ENCODE measurements at places on chromosomes 16 and 17. TPM values are rescaled to one million over a fixed set of nuclear protein-coding genes. Genes with fewer than 3 reads are reported as not detected.

The COASY gene
- 33.2 TPM for total RNA-seq

The HOXB8 gene
- not detected for total RNA-seq

The NETO2 gene
- 2.5 TPM for total RNA-seq

The ZPBP2 gene
- total RNA-seq = not detected

DNA sequence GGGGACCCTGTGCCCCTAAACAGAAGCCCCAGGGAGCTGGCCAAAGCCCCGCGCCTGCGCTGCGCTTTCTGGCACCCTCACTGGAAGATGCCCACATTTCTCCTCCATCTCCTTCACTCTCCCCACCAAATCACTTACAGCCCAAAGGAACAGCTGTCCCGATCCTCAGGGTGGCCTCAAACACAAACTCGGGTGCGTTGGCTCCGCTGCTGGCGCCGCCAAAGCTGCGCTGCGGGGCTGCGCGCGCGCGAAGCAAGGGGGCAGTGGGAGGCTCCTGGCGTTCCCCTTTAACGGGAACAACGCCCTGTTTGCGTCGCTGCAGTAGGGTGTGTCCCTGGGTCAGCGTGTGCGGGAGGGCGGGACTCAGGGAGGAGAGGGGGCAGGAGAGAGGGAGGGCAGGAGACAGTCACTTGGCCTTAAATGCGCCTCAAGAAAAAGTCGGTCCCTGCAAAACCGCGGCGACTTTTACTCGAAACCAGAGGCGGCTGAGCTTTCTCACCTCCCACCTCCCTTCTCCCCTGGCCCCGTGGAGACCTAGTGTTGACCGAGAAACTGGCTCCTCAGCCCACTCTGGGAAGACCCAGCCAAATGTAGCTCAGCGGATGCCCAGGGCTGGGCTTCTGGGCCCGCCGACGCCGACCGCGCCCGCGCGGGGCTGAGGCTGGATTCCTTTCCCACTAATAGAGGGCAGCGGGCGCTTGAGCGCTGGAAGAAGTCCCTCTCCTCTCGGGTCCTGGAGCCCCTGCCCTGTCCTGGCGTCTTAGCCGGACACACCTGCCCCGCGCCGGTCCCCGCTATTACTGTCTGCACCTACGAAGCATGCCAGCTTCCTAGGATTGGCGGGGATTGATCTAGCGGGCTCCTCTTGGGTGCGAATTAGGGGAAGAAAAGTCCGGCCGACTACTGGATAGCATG is 2.6 kb downstream of the PMP22 start:
- H3K27me3 ChIP-seq = no peaks in the 10 kb centered on the region
- DNase-seq = peak; percentile 90
- H3K4me1 ChIP-seq = peaks cover 35% of the 10 kb centered on the region
- H3K4me3 ChIP-seq = peak overlapping the region; percentile 92

- no peaks in the 10 kb centered on the region for H3K27me3 ChIP-seq
- H3K4me1 ChIP-seq = no peaks in the 10 kb centered on the region
- H3K36me3 ChIP-seq = no peaks in the 10 kb centered on the region
- DNase-seq = no peak
- no peak overlapping the region for H3K27ac ChIP-seq
- no peak overlapping the region for H3K4me3 ChIP-seq
Measured at GRCh38 chr16:72711823-72712222, 336.1 kb downstream of the ZFHX3 start.

- H3K4me1 ChIP-seq = peaks cover 50% of the 10 kb centered on the region
- DNase-seq = peak; percentile 89
- no peaks in the 10 kb centered on the region for H3K27me3 ChIP-seq
- peaks cover 8% of the 10 kb centered on the region for H3K36me3 ChIP-seq
- H3K27ac ChIP-seq = peak overlapping the region; percentile 79
- H3K4me3 ChIP-seq = peak overlapping the region; percentile 35
Measured at GRCh38 chr16:84832488-84833143, 12.8 kb downstream of the CRISPLD2 start.

- H3K27ac ChIP-seq = no peak overlapping the region
- H3K36me3 ChIP-seq = no peaks in the 10 kb centered on the region
- no peak overlapping the region for H3K4me3 ChIP-seq
- H3K4me1 ChIP-seq = no peaks in the 10 kb centered on the region
- peaks cover 3% of the 10 kb centered on the region for H3K27me3 ChIP-seq
Measured at GRCh38 chr16:23174622-23175021, 7.9 kb upstream of the SCNN1G start.

- no peaks in the 10 kb centered on the region for H3K27me3 ChIP-seq
- no peak for DNase-seq
Measured at GRCh38 chr16:29943846-29944799, 17.8 kb upstream of the TMEM219 start.

DNA sequence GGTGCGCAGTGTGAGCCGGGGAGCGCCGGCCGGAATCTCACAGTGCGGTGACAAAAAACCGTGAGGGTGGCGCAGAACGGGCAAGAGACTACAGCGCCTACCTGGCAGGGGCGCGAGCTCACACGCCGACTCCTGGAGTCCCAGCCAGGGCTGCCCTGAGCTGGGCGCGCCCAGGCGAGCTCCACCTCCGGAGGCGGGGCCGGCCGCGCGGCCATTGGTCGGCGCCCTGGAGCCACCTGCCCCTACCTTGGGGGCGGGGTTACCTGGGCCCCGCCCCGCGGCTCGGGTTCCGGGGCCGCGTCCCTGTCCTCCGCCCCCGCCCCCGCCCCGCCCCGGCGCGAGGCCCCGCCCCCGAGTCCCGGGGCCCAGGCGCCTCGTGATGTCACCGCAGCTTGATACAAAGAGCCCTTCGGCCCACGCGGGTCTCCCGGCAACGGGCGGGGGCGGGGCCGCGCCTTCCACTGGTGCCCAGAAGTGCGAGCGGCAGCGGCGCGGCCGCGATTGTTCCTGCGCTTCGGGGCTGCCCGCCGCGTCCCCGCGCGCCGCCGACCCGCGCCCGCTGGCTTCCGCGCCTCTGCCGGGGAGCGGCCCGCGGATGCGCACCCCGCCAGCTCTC is 96.3 kb downstream of the RAB11FIP4 start:
- peaks cover 9% of the 10 kb centered on the region for H3K27me3 ChIP-seq
- H3K27ac ChIP-seq = peak overlapping the region; percentile 8
- peaks cover 20% of the 10 kb centered on the region for H3K4me1 ChIP-seq
- peak overlapping the region; percentile 63 for H3K4me3 ChIP-seq

- H3K27me3 ChIP-seq = no peaks in the 10 kb centered on the region
- peaks cover 20% of the 10 kb centered on the region for H3K36me3 ChIP-seq
- H3K4me3 ChIP-seq = no peak overlapping the region
- DNase-seq = no peak
- peaks cover 7% of the 10 kb centered on the region for H3K4me1 ChIP-seq
Measured at GRCh38 chr16:68061396-68061795, 23.8 kb upstream of the NFATC3 start.

DNA sequence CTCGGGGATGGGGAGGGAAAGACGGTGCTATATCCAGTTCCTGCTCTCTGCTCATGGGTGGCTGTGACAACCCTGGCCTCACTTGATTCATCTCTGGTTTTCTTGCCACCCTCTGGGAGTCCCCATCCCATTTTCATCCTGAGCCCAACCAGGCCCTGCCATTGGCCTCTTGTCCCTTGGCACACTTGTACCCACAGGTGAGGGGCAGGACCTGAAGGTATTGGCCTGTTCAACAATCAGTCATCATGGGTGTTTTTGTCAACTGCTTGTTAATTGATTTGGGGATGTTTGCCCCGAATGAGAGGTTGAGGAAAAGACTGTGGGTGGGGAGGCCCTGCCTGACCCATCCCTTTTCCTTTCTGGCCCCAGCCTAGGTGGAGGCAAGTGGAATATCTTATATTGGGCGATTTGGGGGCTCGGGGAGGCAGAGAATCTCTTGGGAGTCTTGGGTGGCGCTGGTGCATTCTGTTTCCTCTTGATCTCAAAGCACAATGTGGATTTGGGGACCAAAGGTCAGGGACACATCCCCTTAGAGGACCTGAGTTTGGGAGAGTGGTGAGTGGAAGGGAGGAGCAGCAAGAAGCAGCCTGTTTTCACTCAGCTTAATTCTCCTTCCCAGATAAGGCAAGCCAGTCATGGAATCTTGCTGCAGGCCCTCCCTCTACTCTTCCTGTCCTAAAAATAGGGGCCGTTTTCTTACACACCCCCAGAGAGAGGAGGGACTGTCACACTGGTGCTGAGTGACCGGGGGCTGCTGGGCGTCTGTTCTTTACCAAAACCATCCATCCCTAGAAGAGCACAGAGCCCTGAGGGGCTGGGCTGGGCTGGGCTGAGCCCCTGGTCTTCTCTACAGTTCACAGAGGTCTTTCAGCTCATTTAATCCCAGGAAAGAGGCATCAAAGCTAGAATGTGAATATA is 4.8 kb upstream of the LASP1NB start:
- H3K27ac ChIP-seq = peak overlapping the region; percentile 84
- no peaks in the 10 kb centered on the region for H3K36me3 ChIP-seq
- H3K27me3 ChIP-seq = no peaks in the 10 kb centered on the region
- no peak for DNase-seq
- H3K4me1 ChIP-seq = peaks cover 27% of the 10 kb centered on the region

DNA sequence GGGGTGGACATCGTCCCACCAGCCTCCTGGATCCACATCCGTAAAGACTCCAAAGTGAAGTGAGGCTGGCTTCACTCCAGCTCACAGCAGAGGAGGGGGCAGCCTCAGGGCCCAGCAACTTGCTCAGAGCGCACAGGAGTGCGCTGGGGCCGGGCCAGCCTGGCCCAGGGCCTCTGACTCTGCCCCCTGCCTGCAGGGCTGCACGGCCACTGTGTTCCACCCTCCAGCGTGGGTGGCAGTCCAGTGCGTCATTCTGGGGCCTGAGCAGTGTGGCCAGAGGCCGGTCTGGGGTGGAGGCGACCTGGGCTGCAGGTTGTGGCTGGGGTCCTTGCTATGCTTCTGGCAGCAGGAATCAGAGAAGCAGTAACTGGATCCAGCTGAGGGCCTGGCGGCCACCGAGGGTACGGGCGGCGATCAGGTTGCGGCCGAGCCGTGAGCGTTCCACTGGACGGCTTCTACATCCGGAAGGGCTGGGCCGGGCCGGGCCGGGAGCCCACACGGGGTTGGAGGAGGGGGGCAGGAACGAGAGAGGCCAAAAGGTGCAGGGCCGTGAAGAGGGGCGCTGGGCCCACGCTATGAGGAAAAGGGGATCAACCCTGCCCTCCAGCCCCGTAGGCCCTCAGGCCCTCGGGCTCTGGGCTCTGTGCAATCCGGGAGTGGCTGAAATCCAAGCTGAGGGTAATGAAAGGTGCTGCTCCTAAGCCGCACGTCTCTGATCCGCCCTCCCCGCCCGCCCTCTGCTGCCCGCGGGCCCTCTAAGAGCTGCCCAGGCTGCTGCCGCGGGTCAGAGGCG is at the start of gene FSCN2:
Gene FSCN2 (plus strand): TSS at position 787 of the 793 bp plus-strand sequence. CDS start 155 bp downstream, outside the sequence.
- no peaks in the 10 kb centered on the region for H3K4me1 ChIP-seq
- no peak for DNase-seq
- H3K27ac ChIP-seq = no peak within 1 kb of the TSS
- H3K36me3 ChIP-seq = no peaks in the 10 kb centered on the region
- H3K27me3 ChIP-seq = peaks cover 11% of the 10 kb centered on the region

DNA sequence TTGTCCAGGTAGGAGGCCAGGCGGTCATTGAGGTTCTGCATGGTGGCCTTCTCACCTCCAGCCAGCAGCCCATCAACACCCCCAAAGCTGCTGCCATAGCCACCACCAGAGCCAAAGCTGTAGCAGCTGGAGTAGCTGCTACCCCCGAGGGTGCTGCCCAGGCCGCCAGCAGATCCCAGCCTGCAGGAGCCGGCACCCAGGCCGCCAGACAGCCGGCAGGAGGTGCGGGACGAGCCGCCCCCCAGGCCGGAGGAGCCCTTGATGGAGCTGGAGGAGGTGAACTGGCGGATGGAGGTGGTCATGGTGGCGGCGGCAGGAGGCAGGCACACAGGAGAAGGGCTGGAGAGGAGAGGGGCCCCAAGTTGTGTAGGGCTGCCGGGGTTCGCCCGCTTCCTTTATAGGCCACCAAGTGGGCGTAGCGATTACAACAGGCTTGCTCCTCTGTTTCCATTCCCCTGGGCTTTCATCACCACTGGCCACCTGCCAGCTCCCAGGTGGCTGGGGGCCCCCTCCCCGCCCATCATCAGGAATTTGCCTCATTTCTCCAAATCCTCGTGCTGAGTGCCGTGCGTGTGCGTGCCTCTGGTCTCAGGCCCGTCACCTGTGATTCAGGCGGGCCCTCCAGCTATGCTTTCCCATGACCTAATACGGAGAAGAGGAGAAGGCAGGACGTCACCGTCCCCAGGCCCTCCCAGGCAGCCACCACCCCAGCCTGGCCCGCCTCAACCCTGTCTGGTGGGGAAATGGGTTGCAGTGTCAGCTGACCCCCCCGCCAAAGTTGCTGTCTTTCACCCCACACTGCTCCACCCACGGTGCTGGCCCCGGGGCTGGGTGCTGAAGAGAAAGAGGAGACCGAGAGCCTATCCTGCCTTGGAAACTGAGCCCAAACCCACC is at the start of gene KRT17:
Gene KRT17 (minus strand): TSS at position 368 of the 894 bp plus-strand sequence. CDS start 66 bp downstream, at position 302.
- no peaks in the 10 kb centered on the region for H3K36me3 ChIP-seq
- no peak within 1 kb of the TSS for H3K4me3 ChIP-seq
- no peak within 1 kb of the TSS for H3K27ac ChIP-seq
- H3K4me1 ChIP-seq = no peaks in the 10 kb centered on the region
- no peak for DNase-seq

DNA sequence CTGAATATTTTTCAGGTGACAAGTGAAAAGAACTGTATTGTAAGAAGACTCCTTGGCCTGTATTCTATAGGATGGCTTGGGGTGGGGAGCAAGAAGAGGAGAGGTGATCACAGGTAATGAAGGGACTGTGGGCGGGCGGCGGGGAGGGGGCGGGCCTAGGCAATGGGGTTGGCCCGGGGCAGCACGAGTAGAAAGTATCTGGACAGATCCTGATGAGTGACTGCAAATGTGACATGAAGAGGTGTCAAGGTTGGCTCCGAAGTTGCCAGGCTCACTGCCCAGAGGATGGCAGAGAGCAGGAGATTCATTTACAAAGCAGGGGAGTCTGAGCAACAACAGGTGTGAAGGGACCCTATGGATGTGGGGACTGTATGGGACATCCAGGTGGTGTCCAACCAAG is 10.8 kb upstream of the G6PC1 start:
- no peaks in the 10 kb centered on the region for H3K27me3 ChIP-seq
- no peak overlapping the region for H3K4me3 ChIP-seq
- DNase-seq = peak; percentile 62

- H3K27me3 ChIP-seq = no peaks in the 10 kb centered on the region
- H3K27ac ChIP-seq = no peak overlapping the region
- no peak for DNase-seq
- peaks cover 15% of the 10 kb centered on the region for H3K36me3 ChIP-seq
Measured at GRCh38 chr16:3965306-3965705, 84.8 kb upstream of the CREBBP start.

DNA sequence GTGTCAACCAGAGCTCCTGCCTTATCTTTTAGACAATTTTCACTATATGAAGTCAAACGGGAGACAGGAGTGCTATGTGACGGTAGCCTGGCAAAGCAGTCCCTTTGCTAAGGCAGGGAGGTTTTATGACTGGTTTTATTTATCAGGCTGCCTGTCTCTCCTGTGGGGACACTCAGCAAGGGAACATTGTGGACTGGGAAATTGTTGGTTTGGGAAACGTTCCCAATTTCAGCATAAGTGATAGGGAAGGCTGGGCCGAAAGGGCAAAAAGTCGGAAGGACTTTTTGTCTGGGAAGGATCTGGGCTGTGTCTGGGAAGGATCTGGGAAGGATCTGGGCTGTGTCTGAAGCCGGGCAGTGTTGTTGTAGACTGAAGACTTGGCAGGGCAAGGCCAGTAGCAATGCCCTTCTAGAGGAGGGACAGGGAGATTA is 211.2 kb downstream of the PARN start:
- H3K4me1 ChIP-seq = peaks cover 18% of the 10 kb centered on the region
- peak overlapping the region; percentile 76 for H3K27ac ChIP-seq
- no peak overlapping the region for H3K4me3 ChIP-seq

- H3K4me1 ChIP-seq = peaks cover 16% of the 10 kb centered on the region
- no peak overlapping the region for H3K4me3 ChIP-seq
- no peaks in the 10 kb centered on the region for H3K27me3 ChIP-seq
- DNase-seq = peak; percentile 62
- H3K36me3 ChIP-seq = no peaks in the 10 kb centered on the region
Measured at GRCh38 chr17:17526369-17526768, 30.2 kb upstream of the RASD1 start.

Data from heart left ventricle (tissue), 16 donors.